Stimulated activated CD8-positive, alpha-beta memory T cell treated with anti-CD3 and anti-CD28 coated beads, Interleukin-4, amount 100 ng/mL, for 1 hour (primary cell): ENCODE measurements at places on chromosomes 6 and 20.

- DNase-seq: no peak
Observed at GRCh38 chr6:25899123-25899522, 25.1 kb upstream of the SLC17A3 start.

DNA sequence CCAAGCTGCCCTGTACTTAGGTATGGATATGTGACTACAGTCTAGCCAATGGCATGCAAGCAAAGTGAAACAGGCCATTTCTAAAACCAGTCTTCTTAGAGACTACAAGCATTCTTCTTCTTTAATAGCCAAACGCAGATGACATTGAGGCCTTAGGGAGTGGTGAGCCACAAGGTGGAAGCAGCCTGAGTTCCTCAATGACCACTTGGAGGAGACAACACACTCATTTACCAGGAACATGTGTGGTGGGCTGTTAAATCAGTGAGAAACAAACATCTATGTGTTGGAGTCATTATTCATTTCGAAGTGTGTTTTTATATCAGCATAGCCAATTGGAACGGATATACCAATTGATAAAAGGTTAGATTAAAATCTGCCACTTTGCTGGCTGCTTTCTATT, 122.0 kb downstream of the GFRAL start:
- DNase-seq: no peak

DNA sequence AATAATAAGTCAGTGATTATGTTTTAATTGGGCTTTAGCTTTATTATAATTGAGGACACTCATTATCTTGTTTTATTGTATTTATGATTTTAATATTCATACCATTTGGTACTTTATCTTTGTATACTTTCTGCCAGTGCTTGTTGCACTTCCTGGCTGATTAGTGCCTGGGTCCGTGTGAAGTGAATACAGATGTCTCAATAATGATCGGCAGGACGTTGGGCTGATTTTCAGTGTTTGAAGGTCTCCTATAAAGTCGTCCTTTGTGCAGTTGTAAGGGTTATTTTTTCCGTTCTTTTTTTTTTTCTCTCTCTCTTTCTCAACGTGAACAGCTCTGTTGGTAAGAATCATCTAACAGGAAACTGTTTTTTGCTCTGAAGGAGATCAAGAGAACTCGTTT, 450.0 kb upstream of the POU3F2 start:
- no peak for DNase-seq

GRCh38 chr20:50873585-50873984, 57.7 kb downstream of the ADNP start:
- DNase-seq: no peak
